Heart left ventricle (tissue), 16 donors: ENCODE measurements at places on chromosomes 5 and 9.

- no peak overlapping the region for H3K27ac ChIP-seq
- H3K4me1 ChIP-seq = peaks cover 5% of the 10 kb centered on the region
- H3K27me3 ChIP-seq = no peaks in the 10 kb centered on the region
- no peaks in the 10 kb centered on the region for H3K36me3 ChIP-seq
- H3K4me3 ChIP-seq = no peak overlapping the region
- no peak for DNase-seq
These were observed 274.5 kb downstream of the TLE1 start for GRCh38 chr9:81414836-81415235.

GRCh38 chr5:143714629-143715028 lies 97.3 kb upstream of the HMHB1 start:
- no peak for DNase-seq
- no peak overlapping the region for H3K4me3 ChIP-seq
- H3K4me1 ChIP-seq = peaks cover 33% of the 10 kb centered on the region
- no peaks in the 10 kb centered on the region for H3K27me3 ChIP-seq
- no peak overlapping the region for H3K27ac ChIP-seq
- no peaks in the 10 kb centered on the region for H3K36me3 ChIP-seq

GRCh38 chr9:136363106-136363948 lies at the start of gene DNLZ:
Gene DNLZ (minus strand): TSS chr9:136363744. CDS start chr9:136363714, 30 bp downstream.
- no peaks in the 10 kb centered on the region for H3K27me3 ChIP-seq
- peak; percentile 99 for DNase-seq
- H3K36me3 ChIP-seq = no peaks in the 10 kb centered on the region
- peak within 1 kb of the TSS; percentile 75 for H3K4me3 ChIP-seq
- H3K27ac ChIP-seq = peak within 1 kb of the TSS; percentile 92
- peaks cover 3% of the 10 kb centered on the region for H3K4me1 ChIP-seq

DNA sequence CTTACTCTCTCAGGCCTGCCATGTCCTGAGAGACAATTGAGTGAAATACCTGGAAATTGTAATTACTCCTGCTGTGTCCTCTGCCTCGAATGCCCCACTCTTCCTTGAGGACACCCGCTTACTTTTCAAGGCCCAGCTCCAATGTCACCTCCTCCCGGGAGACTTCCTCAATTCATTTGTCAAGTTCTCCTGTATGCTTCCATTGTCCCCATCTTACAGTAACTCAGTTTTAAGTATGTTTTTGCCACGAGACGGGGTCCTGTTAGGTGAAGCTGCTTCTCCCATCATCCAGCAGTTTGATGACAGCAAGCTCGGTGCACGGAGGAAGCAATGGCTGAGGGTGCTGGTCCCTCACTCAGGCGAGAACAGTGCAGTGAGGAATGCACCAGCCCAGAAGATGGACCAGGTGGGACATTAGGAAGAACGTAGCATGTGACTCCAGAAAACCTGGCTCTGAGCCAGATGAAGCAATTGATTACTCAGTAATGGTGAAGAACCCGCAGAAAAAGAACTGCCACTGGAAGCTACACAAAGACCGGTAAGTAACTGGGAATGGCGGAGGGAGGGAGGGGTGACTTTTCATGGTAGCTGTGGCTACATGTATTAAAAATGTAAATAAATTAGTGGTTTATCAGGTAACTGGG lies 274.8 kb downstream of the DENND1A start:
- H3K27me3 ChIP-seq = no peaks in the 10 kb centered on the region
- no peaks in the 10 kb centered on the region for H3K4me1 ChIP-seq
- DNase-seq = no peak
- no peak overlapping the region for H3K27ac ChIP-seq
- H3K36me3 ChIP-seq = peaks cover 11% of the 10 kb centered on the region
- H3K4me3 ChIP-seq = no peak overlapping the region

GRCh38 chr5:150517272-150518152 lies 9.6 kb downstream of the NDST1 start:
- H3K4me3 ChIP-seq = no peak overlapping the region
- H3K36me3 ChIP-seq = peaks cover 17% of the 10 kb centered on the region
- peaks cover 49% of the 10 kb centered on the region for H3K4me1 ChIP-seq
- H3K27ac ChIP-seq = peak overlapping the region; percentile 43
- no peak for DNase-seq
- no peaks in the 10 kb centered on the region for H3K27me3 ChIP-seq

DNA sequence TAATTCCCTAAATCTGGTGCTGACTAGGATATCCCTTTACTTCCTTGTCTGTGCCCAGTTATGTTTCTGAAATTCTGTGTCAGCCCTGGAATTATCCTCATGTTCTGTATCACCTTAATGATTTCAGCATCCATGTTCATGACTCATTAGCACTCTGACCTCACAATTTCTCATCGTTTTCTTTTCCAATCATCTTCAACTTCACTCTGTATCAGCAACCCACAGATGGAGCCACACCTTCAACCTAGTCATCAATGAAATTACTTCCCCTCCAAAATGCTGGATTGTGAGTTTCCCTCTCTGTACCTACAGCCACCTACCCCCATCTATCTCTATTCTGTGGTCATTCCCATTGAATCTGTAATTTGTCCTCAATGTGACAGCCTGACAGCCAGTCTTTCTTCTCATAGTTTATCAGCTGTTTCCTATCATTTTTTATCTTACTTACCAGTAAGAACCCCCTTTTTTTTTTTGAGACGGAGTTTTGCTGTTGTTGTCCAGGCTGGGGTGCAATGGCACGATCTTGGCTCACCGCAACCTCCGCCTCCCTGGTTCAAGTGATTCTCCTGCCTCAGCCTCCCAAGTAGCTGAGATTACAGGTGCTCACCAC lies 3.1 kb upstream of the IL6ST start:
- H3K4me3 ChIP-seq = no peak overlapping the region
- H3K36me3 ChIP-seq = no peaks in the 10 kb centered on the region
- peaks cover 5% of the 10 kb centered on the region for H3K4me1 ChIP-seq
- no peaks in the 10 kb centered on the region for H3K27me3 ChIP-seq
- no peak for DNase-seq

- peaks cover 15% of the 10 kb centered on the region for H3K36me3 ChIP-seq
- no peak overlapping the region for H3K4me3 ChIP-seq
- H3K27ac ChIP-seq = no peak overlapping the region
- DNase-seq = no peak
- no peaks in the 10 kb centered on the region for H3K27me3 ChIP-seq
These were observed 17.3 kb upstream of the ZBTB34 start for GRCh38 chr9:126842977-126843799.

DNA sequence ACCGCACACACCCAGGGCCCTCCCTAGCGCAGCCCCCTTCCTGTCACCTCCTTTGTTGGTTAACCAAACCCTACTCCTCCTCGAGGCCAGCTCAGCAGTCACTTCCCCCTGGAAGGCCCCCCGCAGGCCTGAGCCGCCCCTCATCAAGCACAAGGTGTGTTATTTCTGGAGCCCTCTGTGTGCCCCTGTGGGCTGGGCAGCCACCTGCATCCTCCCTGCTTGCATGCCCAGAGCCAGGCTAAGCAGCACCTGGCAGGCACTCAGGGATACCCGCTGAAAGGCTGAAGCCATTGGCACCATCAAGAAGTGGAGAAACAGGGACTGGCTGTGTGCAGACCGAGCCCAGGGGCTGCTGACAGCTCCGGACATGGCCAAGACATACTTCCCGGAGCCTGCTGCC lies 121.8 kb downstream of the ZNF354C start:
- H3K4me1 ChIP-seq = no peaks in the 10 kb centered on the region
- no peak overlapping the region for H3K4me3 ChIP-seq
- no peak for DNase-seq
- peaks cover 48% of the 10 kb centered on the region for H3K27me3 ChIP-seq
- H3K27ac ChIP-seq = no peak overlapping the region

DNA sequence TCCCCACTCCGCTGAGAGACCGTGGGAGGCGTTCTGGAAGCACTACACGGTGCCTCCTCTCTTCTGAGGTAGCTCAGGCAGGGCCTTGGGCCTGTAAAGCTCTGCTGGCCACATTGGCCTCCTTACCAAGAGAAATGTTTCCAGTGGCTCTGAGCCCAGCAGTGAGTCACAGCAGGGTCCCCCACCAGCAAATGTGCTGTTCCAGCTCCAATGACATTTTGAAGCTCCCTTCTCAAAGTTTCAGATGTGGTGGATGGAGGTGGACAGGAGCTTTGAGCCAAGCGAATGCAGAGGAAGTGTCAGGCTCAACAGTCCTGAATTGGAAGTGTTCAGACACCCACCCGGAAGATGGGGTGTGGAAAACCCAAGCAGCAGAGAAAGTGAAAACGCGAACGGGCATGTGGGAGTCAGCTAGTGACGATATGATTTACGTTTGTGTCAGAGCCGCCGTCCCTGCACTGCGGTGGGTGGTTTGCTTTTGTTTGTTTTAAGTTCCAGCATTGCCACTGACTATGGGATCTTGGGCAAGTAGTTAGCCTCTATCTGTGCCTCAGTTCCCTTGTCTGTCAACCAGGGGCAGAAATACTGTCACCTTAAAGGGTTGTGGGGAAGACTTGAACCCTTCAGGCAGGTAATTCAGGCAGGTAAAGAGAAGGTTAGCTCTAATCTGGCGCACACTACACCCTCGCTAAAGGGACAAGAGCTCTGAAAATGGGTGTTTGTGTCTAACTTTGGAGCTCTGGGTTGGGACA lies 38.2 kb downstream of the C5orf15 start:
- no peaks in the 10 kb centered on the region for H3K27me3 ChIP-seq
- H3K36me3 ChIP-seq = no peaks in the 10 kb centered on the region
- H3K4me1 ChIP-seq = peaks cover 21% of the 10 kb centered on the region
- H3K4me3 ChIP-seq = no peak overlapping the region
- DNase-seq = no peak

GRCh38 chr9:2085716-2086115 lies 70.6 kb downstream of the SMARCA2 start:
- no peak for DNase-seq
- no peak overlapping the region for H3K4me3 ChIP-seq
- no peak overlapping the region for H3K27ac ChIP-seq
- H3K36me3 ChIP-seq = peaks cover 71% of the 10 kb centered on the region

GRCh38 chr9:2378816-2379215 lies 242.8 kb upstream of the VLDLR start:
- no peaks in the 10 kb centered on the region for H3K4me1 ChIP-seq
- H3K27me3 ChIP-seq = no peaks in the 10 kb centered on the region
- H3K4me3 ChIP-seq = no peak overlapping the region

GRCh38 chr5:90854169-90854568 lies 295.6 kb downstream of the ADGRV1 start:
- no peaks in the 10 kb centered on the region for H3K4me1 ChIP-seq
- no peak overlapping the region for H3K27ac ChIP-seq
- no peaks in the 10 kb centered on the region for H3K27me3 ChIP-seq
- H3K36me3 ChIP-seq = no peaks in the 10 kb centered on the region
- DNase-seq = no peak

DNA sequence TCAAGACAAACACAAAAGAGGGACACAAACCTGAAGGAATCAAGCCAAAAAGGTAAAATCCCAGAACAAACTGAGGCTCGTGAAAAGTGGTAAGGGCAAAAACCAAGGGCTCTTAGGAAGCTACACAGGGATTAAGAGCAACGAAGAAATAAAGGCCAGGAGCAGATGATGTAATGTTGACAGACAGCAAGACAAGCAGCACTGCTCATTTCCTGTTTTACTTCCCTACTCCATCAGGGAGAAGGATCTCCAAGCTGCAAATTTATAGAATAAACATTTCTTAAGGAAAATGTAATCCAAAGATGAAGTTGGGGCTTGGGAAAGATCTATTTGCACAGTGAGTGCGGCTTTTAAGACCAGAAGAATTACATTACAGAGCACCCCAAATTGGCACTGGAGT lies 182.3 kb upstream of the MAP1B start:
- H3K4me3 ChIP-seq = no peak overlapping the region
- peaks cover 23% of the 10 kb centered on the region for H3K4me1 ChIP-seq
- peak overlapping the region; percentile 60 for H3K27ac ChIP-seq
- no peaks in the 10 kb centered on the region for H3K36me3 ChIP-seq

DNA sequence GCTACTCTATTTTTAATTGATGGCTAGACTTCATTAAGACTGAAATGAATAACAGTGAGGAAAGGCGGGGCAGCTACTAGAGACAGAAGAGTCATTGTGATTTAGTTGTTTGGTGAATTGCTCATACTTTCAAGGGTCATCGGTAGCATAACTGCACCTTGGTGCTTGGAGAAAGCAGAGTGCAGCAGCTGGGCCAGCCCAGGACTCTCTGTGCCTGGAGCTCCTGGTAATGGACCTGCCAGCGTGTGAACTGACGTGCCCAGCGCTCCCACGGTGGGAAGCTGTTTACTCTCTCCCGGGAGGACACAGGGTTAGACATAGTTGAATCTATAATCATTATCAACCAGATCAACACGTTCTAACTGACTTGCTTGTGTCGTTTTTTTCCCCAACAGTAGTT lies 42.9 kb downstream of the LURAP1L start:
- H3K4me1 ChIP-seq = peaks cover 18% of the 10 kb centered on the region
- no peaks in the 10 kb centered on the region for H3K27me3 ChIP-seq
- peak overlapping the region; percentile 43 for H3K27ac ChIP-seq

- peaks cover 3% of the 10 kb centered on the region for H3K4me1 ChIP-seq
- H3K4me3 ChIP-seq = no peak overlapping the region
- peaks cover 65% of the 10 kb centered on the region for H3K27me3 ChIP-seq
- no peak overlapping the region for H3K27ac ChIP-seq
These were observed 2.6 kb upstream of the SLC6A3 start for GRCh38 chr5:1447671-1448361.
